ENCODE measurements at places on chromosomes 7 and 10. TPM values are rescaled to one million over a fixed set of nuclear protein-coding genes. Genes with fewer than 3 reads are reported as not detected.

GRCh38 chr7:101172854-101173751 is 7.0 kb downstream of the NAT16 start:
- no peak overlapping the region for H3K27ac ChIP-seq
- peaks cover 98% of the 10 kb centered on the region for H3K27me3 ChIP-seq
- peaks cover 20% of the 10 kb centered on the region for H3K4me1 ChIP-seq
- no peak overlapping the region for H3K4me3 ChIP-seq

GRCh38 chr10:50522908-50523307 is 100.8 kb downstream of the SGMS1 start:
- H3K27ac ChIP-seq: no peak overlapping the region
- no peak for DNase-seq
- no peaks in the 10 kb centered on the region for H3K36me3 ChIP-seq
- H3K4me1 ChIP-seq: no peaks in the 10 kb centered on the region
- H3K27me3 ChIP-seq: no peaks in the 10 kb centered on the region

- no peak overlapping the region for H3K4me3 ChIP-seq
- no peaks in the 10 kb centered on the region for H3K36me3 ChIP-seq
- no peaks in the 10 kb centered on the region for H3K27me3 ChIP-seq
Observed at GRCh38 chr10:18008986-18009385, 57.3 kb downstream of the SLC39A12 start.

DNA sequence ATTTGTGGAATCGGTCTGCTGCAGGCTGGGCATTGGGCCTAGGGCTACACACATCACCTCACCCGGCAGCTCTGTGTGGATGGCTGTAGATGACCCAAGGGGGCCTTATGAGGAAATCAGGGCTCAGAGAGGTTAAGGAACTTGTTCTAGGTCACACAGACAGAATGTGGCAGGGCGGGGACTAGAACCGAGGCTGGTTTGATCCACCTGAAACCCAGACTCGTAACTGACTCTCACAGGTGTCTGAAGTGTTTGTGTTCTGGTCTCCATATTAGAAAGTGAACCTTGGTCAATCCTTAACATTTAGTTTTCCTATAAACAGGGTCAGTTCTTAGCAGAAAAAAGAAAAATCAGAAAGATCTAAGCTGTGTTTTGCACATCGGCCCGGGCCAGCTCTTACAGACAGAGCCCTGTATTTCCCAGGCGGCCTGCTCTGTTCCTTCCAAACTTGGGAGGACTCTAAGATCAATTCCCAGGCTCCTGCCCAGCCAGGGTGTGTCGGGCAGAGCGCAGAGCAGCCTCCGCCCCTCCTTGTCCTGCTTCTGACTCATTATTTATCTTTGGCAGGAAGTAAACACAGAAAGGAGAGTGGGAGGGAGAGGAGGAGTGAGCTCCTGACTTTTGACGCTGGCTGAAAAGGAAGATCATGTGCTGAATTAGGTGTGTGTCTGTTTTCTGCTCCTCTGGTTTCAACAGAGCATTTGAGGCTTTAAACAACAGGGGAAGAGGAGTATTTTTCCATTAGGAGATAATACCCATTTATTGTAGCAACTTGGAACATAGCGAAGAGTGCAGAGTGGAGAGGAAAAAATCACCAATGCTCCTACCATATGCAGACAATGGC is 74.1 kb downstream of the TACC2 start:
- peaks cover 12% of the 10 kb centered on the region for H3K4me1 ChIP-seq
- no peaks in the 10 kb centered on the region for H3K27me3 ChIP-seq
- H3K36me3 ChIP-seq: no peaks in the 10 kb centered on the region
- peak overlapping the region; percentile 93 for H3K27ac ChIP-seq

Gene CFAP70
- 1.6 TPM for polyA plus RNA-seq
